ENCODE measurements at places on chromosomes 1 and 21. TPM values are rescaled to one million over a fixed set of nuclear protein-coding genes. Genes with fewer than 3 reads are reported as not detected.

The PTCH2 gene
- total RNA-seq: 0.22 TPM

The OR10J1 gene
- total RNA-seq: 0.25 TPM

The TTC22 gene
- total RNA-seq: not detected

The GSTM4 gene
- total RNA-seq: 14.6 TPM

The MCOLN2 gene
- 2.7 TPM for total RNA-seq

The ARMH1 gene
- total RNA-seq: 0.11 TPM

The GPR25 gene
- total RNA-seq: not detected

The SMPDL3B gene
- 0.25 TPM for total RNA-seq

The NTNG1 gene
- total RNA-seq: 19.0 TPM

The GPR157 gene
- total RNA-seq: 5.1 TPM

The MTARC2 gene
- 1.5 TPM for total RNA-seq

The S100A14 gene
- not detected for total RNA-seq

The LCE1B gene
- not detected for total RNA-seq

The DCST2 gene
- total RNA-seq: 0.11 TPM

The HSD11B1 gene
- 10.6 TPM for total RNA-seq

The FOXE3 gene
- total RNA-seq: not detected
